ENCODE measurements at places on chromosomes 5 and 9.

GRCh38 chr5:122690266-122690665 is 84.6 kb upstream of the SNX2 start:
- DNase-seq = no peak

DNA sequence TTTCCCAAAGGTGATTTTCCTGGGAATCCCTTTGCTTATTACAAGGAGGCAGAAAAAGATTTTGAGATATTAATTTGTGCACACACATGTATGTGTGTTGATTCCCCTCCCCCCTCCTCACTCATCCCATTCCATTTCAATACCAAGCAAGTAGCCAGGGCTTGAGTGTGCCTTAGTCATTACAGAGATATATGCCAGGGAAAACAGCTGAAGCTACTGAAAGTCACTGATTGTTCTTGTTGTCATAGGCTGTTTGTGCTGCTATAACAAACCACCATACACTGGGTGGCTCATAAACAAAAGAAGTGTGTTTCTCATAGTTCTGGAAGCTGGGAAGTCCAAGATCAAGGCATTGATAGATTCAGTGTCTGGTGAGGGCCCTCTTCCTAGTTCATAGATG is 158.6 kb downstream of the BAAT start:
- no peak for DNase-seq

GRCh38 chr5:119708076-119708790 is 78.9 kb downstream of the FAM170A start:
- DNase-seq = no peak

- no peak for DNase-seq
Observed at GRCh38 chr9:135592625-135593024, 31.1 kb downstream of the PAEP start.

DNA sequence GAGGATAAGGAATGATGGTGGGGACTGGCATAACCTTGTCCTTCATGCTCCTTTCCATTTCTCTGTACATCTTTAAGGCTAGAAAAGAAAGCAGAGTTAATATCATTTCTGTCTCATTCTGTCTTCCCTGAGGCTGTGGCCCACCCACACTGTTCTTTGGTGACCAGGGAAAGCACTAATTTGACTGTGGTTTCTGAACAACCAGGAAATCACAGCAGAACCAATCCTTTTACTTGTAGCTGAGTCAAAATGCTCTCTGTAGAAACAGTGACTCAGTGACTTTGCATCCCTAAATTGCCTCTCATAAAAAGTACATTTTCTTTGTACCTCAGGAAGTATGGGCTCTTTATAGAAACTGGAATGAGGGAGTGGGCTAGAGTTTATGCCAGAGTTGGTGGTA is 28.1 kb downstream of the IL33 start:
- DNase-seq = no peak

DNA sequence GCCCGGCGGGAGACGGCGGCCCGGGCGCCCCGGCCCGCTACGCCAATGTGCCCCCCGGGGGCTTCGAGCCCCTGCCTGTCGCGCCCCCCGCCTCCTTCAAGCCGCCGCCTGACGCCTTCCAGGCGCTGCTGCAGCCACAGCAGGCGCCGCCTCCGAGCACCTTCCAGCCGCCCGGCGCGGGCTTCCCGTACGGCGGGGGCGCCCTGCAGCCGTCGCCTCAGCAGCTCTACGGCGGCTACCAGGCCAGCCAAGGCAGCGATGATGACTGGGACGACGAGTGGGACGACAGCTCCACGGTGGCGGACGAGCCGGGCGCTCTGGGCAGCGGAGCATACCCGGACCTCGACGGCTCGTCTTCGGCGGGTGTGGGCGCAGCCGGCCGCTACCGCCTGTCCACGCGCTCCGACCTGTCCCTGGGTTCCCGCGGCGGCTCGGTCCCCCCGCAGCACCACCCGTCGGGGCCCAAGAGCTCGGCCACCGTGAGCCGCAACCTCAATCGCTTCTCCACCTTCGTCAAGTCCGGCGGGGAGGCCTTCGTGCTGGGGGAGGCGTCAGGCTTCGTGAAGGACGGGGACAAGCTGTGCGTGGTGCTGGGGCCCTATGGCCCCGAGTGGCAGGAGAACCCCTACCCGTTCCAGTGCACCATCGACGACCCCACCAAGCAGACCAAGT is 723 bp downstream of the SNX18 start:
- DNase-seq = peak; percentile 78

DNA sequence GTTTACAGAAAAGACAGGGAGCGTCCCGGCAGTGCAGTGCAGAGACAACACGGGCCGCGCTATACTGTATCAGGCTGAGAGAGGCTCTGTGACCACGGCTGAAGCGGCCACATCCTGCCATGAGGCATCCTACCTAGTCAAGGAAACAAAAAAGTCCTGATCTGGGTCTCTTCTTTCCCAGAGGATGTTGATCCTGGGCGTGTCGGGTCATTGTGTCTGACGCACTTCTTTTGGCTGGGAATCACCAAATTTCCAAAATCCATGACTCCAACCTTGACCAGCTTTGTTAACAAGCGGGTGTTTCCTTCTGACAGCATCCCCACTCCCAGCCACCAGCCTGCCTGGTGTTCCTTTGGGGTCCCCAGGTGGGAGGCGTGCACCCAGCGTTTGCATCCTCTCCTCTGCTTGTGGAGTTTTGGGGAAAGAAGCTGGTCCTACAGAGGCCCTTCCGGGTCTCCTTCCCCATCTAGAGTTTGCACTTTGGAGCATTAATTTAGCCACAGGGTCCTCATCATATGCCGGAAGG is 91.4 kb upstream of the RAI14 start:
- DNase-seq = no peak

DNA sequence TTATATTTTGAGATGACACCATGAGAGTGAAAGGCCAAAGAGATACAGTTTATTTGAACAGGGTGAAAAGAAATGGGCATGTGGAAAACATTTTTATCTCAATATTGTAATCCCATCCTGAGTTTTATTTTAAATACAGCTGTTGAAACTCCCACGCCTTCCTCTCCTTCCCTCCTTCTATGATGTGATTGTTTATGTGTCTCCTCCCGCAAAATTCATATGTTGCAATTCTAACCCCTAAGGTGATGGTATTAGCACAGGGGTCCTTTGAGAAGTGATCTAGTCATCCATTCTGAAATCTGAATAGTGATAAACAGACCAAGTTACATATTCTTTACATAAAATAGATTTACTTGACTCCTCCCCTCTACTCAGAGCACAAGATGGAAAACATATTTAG is 1275.4 kb upstream of the C9orf72 start:
- no peak for DNase-seq

DNA sequence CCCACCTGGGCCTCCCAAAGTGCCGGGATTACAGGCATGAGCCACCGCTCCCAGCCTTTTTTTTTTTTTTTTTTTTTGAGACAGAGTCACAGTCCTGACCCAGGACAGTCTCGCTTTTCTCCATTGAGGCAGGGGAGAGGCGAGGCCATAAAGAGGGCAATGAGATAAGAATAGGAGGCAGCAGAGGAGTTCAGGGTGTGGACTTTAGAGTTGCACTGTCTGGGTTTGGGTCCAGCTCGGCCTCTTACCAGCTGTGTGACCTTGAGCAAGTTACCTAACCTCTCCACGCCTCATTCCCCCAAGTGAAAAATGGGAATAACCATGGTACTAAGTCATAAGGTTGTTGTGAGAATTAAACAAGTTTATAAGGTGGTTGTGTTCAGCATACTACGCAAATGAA is 24.6 kb upstream of the ANKH start:
- DNase-seq = no peak

DNA sequence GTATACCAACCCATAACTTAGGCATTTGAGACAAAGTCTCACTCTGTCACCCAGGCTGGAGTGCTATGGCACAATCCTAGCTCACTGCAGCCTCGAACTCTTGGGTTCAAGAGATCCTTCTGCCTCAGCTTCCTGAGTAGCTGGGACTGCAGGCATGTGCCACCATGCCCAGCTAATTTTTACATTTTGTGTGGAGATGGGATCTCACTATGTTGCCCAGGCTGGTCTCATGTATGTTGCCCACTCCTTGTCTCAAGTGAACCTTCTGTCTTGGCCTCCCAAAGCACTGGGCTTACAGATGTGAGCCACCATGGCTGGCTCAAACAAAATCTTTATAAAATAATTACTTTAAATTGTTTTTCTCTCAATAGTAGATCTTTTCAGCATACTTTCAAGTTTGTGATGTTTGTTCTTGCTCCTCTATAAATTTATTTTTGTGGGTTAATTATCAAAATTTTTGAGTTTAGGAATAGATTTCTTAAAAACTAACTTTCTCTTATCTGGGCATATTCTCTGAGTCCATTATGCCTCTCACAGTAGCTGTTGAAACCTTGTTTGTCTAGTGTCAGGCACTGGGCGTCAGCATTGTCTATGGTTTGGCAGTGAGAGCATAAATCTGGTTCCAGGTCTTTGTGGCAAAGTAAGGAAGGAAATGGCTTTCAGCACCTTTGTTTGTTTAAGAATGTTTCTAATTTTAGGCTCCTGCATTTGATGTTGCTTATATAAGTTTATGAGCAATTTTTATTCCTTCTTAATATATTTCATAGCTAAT is 38.7 kb downstream of the NLN start:
- DNase-seq = no peak

GRCh38 chr5:150582241-150583109 is 58.0 kb upstream of the SYNPO start:
- DNase-seq = peak; percentile 87

DNA sequence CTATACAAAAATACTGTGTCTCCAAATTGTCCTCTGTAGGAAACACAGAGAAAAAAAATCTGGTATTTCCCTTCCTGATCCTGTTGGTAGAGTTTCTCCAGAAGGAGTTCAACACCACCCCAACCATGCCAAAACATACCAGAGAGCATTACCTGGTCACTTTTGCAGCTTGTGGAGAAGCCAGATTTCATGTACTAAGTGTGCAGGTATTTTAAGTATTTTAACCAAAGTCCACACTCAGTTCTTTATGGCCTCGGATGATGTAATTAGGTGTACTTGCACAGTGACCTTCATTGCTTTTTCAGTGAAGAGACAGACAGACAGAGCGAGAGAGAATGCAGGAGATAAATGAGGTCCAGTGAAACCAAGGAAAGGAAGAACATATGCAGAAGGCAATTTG is 2046.8 kb upstream of the CDH9 start:
- no peak for DNase-seq

All from left forelimb (tissue), 1 donor.